Thoracic aorta (tissue), 2 donors: ENCODE measurements at places on chromosomes 3 and 15. TPM values are rescaled to one million over a fixed set of nuclear protein-coding genes. Genes with fewer than 3 reads are reported as not detected.

SLC9C1 gene
- total RNA-seq: not detected

XRN1 gene
- total RNA-seq: 29.0 TPM

C3orf85 gene
- total RNA-seq: not detected

SLC35G2 gene
- total RNA-seq: 5.3 TPM

TLR9 gene
- total RNA-seq: not detected

DNA sequence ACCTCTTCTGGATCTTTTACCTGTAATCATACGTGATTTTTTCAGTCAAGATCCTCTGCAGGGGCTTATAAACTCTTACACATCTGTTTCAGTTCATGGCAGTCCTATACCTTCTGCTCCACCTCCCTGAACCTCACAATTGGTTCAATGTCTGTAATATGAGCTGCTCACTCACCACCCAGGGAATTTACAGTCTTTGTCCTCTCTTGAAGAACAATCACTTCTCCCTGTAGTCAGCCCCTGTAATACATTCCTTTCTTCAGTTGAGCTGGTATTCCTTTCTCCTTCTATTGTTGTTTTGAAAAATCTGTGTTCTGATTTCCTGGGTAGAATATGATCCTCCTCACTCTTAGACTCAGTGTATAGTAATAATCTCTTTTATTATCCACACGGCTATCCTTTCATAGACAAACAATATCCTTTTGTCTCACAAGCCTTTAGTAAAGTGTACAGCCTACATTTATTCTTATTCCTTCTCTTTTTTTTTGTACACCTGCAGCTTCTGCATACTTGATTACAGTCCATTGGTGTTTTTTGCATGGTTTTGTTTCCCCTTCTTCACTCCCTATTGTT lies 101.8 kb downstream of the NECTIN3 start:
- DNase-seq: no peak

DNA sequence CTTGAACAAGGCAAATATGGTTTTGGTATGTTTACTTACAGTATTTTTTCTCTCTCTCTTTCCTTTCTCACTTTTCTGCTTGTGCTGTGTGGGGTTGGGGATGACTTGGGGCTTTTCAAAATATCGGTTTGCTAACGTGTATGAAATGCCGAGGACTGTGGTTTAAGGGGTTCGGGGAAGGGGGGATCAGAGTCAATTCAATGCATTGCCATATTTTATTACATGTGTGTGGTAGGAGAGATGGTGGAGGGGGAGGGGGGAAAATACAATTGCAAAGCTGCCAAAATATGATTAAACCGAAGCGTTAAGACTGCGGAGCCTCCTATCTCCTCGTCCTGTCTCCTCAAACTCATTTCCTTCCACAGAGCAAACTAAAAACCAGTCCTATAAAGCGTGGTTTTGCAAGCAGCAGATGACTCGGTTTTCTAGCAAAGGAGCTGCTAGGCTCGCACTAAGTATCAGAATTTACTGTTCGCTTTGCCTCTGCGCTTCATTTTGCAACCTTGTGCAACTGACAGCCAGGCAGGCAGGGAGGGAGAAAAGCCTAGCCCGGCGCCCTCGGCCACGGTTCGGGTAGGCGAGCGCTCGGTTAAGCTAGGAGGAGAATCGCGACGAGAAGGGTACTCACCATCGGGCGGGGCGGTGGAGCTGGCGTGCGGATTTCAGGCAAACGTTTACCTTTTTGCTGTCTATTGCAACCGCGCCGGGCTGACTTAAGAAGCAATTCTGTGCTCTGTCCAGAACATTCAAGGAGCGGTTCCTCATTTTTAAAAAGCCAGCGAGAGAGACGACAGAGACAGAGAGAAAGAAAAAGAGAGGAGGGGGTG lies 4.0 kb upstream of the NR2F2 start:
- DNase-seq: no peak

DNA sequence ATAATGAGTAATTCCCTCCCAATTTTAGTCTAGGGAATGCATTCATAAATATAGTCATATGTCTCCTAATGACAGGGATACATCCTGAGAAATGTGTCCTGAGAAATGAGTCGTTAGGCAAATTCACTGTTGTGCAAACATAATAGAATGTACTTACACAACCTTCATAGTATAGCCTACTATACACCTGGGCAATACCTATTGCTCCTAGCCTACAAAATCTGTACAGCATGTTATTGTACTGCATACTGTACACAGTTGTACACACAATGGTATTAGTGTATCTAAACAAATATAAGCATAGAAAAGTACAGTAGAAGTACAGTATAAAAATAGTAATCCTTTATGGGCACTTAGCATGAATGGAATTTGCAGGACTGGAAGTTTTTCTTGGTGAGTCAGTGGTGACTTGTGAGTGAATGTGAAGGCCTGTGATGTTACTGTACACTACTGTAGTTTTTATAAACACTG lies 6.6 kb downstream of the DTWD1 start:
- no peak for DNase-seq

- DNase-seq: no peak
These were observed 37.1 kb downstream of the ATP6V1A start for GRCh38 chr3:113783980-113784379.

GRCh38 chr15:91741986-91742385 lies 111.5 kb upstream of the SLCO3A1 start:
- no peak for DNase-seq

GRCh38 chr3:113439606-113440005 lies 1.7 kb downstream of the CFAP44 start:
- no peak for DNase-seq

GRCh38 chr15:28017423-28017924 lies 81.6 kb downstream of the OCA2 start:
- no peak for DNase-seq

DNA sequence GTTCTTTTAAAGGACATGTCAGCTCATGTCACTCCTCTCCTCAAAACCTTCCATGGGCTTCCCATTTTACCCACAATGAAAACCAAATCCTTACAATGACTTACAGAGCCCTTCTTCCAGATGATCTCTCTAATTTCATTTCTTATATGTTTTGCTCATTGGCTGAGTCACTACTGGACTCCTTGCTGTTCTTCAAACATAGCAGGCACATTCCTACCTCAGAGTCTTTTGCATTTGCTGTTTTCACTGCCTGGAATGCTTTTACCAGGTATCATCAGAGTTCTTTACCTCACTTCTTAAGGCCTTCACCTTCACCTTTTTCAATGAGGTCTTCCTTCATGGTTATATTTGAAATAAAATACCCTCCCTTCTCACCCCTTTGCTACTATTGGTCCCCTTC lies 57.3 kb downstream of the NECTIN3 start:
- DNase-seq: no peak

GRCh38 chr3:150203273-150203672 lies 204.8 kb upstream of the TSC22D2 start:
- DNase-seq: no peak
